ENCODE measurements at places on chromosomes 11 and 22.

DNA sequence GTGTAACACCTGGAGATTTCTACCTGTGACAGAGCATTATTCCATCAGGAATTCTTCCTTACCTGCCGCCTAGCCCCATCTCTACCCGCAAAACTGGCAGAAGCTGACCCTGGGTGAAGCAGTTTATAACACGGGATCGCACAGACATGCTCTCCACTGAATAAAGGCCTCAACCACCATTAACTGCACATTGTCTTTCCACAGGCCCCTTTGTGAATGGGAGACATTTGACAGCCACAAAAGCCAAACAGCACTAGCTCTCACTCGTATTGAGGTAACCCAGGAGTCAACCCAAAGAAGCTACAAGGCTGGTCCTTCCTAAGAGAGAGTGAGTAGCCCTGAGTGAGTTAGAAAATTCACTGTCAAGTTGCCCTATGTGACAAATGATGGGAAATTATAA, 135.6 kb downstream of the RCN1 start:
- no peak for DNase-seq

- no peak for DNase-seq
Measured at GRCh38 chr11:14793546-14793945, 98.5 kb downstream of the CYP2R1 start.

DNA sequence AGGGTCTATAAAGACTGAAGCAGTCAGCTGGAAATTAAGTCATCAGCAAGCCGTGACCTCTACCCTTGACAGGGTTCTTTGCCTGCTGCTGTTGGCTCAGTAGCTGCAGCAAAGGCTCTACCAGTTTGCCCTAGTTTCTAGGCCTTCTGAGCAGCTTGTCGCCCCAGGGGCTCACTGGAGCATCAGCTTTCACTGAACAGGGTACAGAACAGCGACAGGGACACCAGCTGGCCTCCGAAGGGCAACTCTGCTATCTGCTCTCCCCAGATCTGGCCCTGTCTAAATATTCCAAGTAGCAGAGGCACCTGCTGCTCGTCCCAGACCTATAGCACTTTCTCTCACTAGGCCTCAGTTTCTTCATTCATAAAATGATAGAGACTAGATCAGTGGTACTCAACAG, 42.4 kb downstream of the SMCO4 start:
- no peak for DNase-seq

DNA sequence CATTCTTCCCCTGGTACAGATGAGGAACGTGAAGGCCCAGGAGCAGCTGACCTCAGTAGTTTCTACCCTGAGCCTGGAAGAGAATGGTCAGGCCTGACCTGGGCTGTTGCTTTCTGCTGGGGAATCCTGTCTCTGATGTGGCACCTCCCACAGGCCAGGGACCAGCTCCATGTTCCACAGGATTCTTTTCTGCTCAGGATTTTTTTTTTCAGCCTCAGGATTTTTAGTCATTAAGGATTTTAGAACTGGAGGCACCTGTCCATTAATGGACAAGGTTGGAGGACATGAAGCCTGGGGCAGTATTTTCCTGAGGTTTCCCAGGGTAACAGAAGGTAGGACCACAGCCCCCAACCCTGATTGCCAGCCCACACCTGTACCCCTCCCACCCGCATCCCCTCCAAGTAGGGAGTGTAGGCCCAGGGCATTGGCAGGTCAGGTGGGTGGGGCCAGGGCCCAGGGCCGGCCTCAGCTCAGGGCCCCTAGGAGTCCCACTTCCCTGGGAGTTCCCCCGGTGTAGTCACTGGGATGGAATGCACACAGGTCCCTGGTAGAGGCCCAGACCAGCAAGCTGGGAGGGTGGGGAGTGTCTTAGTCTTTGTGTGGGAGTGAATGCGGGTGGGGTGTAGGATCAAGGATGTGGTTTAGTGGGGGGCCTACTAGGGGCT, 16.1 kb downstream of the BIK start:
- DNase-seq = no peak

DNA sequence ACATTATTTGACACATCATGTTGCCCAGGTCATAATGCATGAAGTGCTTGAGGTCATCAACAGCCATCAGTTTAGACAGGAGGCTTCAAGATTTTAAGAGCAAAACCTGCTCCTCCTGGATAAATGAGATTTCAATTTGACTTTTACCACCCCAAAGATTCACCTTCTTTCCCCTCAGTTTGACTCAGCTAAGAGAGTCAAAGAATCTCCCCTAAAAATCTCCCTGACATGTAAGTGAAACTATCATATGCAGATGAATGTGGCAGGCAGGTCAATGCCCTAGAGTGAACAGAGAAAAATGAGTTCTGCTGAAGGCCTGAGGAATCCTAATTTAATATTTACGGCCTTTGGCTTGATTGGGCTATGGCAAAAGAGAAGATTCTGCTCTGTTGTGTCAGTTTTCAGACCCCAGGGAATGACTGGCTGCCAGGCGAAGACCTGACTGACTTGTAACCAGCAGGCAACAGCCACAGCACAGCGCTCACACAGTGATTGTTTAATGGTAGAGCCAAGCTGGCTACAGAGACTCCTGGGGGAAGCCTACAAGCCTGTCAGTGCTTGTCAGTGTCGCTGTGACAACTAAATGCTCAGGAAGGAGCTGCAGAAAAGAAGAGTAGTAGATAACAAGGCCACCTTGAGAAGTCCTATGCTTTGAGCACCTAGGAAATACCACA, 491.2 kb upstream of the LRRC4C start:
- no peak for DNase-seq

DNA sequence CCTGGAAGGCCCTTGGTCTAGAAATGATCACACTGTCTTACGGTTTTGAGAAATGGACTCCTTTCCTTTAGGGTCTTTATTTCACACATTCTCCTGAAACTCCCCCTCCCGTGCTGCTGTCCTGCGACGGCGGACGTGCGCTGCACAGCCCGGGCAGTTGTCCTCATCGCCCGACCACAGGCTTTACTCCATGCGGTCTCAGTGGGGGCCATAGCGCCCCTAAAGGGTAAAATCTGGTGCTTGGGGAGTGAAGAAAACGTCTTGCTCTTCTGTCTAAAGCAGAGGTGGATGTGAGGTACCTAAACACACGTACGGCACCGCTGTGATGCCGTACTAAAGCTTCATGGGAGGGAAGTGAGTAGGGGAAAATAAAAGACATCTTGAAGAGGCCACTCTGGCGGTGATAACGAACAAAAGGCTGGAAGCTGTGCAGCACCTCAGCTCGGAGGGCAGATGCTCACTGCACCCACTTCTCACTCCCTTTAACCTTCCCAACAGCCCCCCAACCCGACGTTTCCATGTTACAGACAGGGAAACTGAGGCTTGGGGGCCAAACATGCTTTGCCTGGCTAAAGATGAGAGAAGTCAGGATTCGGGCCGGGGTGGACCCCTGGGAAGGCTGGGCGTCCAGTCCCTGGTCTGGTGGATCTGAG, 22.6 kb downstream of the MPPED1 start:
- no peak for DNase-seq

DNA sequence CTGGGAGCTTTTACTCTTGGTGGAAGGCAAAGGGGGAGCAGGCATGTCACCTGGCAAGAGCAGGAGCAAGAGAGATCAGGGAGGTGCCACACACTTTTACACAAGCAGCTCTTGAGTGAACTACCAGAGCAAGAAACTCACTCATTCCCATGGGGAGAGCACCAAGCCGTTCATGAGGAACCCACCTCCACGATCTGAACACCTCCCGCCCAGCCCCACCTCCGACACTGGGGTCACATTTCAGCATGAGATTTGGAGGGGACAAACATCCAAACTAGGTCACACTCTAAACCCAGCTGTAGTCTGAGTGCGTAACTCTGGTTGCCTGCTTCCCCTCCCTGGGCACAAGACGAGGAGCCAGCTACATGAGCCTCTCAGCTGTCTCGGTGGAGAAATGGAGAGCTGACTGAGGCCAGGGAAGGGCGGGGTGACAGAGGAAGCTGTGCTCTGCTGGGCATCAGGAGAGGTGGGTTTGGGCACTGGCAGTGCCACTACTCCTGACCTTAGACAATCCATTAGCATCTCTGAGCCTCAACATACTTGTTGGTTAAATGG, 134.6 kb downstream of the PKNOX2 start:
- DNase-seq = no peak

DNA sequence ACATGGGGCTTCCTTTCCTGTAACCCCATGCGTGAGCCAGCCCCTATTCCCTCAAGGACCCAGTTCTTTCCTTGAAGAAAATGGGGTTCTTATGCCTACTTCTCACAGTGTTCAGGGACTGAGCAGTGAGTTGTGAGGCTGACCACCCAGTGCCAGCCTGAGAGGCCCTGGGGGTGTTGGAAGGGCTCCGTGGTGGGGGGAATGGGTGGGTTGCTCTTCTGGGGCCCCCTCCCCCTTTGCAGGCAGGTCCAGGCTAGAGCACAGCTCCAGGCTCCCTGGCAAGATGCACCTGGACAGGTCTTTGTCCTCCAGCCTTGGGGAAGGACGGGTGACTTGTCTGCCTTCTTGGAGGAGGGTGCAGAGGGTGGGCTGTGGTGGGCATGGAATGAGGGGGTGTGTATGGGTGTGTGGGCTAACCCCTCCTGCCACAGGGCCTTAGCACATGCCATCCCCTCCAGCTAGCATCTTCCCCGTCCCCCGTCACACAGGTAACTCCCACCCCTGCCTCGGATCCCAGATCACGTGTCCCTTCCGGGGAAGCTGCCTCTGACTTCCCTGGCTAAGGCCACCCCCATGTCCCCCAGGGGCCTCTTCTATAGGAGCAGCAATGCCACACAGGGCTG, 64.6 kb downstream of the MYEOV start:
- peak; percentile 14 for DNase-seq

- no peak for DNase-seq
Measured at GRCh38 chr11:130673698-130674097, 225.3 kb downstream of the ADAMTS15 start.

GRCh38 chr11:24064309-24064903, 432.4 kb upstream of the LUZP2 start:
- DNase-seq = no peak

- no peak for DNase-seq
Measured at GRCh38 chr22:44179196-44179988, 1.3 kb upstream of the PARVG start.

DNA sequence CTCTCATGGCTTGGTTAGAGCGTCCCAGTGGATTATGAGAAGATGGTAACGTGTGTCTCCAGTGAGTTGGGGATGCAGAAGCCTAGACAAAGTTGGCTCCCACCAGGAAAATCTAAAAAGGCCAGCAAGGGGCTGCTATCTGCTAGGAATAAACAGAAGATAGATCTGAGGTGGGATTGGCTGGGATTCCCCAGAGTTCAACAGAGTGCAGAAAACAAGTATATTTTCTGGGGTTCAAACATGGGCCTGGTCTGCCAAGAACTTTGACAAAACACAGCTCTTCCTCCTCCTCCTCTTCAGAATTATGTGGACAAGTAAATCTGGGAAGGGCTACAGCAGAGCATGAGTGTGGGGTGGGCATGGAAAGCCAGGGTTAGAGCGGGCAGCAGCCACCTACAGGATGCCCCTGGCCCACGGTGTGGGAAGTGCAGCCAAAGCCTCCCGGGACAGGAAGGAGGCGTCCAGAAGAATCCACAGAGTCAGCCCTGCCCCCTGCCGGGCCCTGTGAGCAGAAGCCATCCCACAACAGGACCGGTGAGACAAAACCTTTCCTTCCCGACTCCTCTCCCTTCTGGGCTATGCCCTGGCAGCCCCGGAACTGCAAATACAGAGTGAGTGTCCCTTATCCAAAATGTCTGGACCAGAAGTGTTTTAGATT, 67.1 kb downstream of the CD82 start:
- peak; percentile 67 for DNase-seq

GRCh38 chr22:36311386-36312085, 58.6 kb downstream of the APOL1 start:
- no peak for DNase-seq

DNA sequence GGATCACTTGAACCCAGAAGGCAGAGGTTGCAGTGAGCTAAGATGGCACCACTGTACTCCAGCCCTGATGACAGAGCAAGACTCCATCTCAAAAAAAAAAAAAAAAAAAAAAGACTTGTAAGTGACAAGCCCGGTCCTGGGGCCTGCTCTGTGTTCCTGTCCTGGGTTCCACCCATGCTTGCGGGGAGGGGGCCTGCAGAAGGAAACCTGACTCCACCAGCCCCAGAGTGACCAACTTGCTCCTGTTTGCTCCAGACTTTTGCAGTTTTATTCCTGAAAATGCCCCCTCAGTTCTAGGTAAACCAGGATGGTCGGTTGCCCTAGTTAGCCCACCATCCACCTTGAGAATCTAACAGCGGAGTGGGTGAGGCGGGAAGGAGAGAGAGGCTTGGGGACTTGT, 10.1 kb upstream of the LRP5 start:
- DNase-seq = no peak

GRCh38 chr22:32994041-32994830, 63.9 kb downstream of the SYN3 start:
- peak; percentile 45 for DNase-seq

DNA sequence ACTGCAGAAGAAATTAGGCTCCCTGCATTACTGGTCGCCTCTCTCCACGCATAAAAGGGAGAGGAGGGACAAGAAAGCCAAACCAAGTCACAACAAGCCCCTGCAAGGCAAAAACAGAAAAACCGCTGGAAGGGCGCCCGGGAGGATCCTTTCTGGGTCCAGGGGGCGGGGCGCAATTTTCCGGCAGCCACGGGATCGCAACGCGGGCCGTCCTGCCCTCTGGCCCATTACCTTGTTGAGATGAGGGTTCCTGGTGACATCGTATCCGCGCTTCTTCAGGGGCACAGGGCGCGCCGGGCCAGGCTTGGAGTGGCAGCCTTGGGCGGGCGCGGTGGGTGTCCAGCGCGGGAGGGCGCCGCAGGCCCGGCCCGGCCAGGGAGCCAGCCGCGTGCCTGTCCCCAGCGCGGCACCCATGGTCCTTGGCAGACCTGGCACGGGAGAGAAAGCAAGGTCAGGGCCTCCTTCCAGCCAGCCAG, 847 bp downstream of the ME3 start:
- DNase-seq = peak; percentile 92

DNA sequence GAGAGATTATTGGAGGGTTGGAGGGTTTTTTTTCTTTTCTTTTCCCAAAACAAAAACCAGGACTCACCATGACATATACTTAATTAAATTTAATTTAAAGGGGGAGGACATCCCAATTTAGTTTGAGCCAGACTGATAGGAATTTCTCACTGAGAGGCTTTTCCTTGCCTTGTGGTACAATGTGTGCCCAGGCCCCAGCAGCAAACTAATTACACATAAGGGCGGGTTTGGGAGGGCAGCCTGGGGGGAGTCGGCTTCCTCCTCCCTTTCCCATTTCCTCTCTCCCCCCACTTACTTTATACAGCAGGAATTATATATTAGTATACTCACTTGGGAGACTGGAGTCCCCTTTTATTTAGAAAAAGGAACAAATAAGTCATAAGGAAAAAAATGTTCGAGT, 2.9 kb downstream of the TEAD1 start:
- DNase-seq = no peak

GRCh38 chr22:36544107-36544620, 15.2 kb upstream of the EIF3D start:
- DNase-seq = no peak

GRCh38 chr11:35567737-35568465, 42.5 kb upstream of the PAMR1 start:
- no peak for DNase-seq
